ENCODE measurements at places on chromosomes 5 and 9. TPM values are rescaled to one million over a fixed set of nuclear protein-coding genes. Genes with fewer than 3 reads are reported as not detected.

Gene SNCB
- 1.8 TPM for polyA plus RNA-seq

Gene FBXO10
- polyA plus RNA-seq: 1.5 TPM

Gene GABRA1
- polyA plus RNA-seq: not detected

Gene PCDHGA9
- 0.02 TPM for polyA plus RNA-seq

DNA sequence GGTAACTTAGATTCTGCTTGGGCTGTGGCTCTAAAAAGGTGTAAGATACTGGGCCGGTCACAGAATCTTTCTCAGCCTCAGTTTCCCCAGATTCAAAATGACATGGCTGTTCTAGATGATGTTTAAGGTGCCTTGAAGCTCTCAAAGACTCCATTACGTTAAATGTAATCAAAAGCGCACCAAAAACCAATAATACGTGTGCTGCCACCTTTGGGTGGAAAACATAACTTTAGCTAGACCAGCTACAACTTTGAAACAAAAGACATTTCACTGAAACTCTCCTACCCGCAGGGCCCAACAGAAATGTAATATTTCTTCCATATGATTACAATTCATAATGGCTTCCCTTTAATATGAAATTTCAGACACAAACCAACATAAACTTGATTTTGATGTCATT is 35.0 kb upstream of the PCSK5 start:
- peak; percentile 2 for DNase-seq
